ENCODE measurements at places on chromosomes 1 and 21.

DNA sequence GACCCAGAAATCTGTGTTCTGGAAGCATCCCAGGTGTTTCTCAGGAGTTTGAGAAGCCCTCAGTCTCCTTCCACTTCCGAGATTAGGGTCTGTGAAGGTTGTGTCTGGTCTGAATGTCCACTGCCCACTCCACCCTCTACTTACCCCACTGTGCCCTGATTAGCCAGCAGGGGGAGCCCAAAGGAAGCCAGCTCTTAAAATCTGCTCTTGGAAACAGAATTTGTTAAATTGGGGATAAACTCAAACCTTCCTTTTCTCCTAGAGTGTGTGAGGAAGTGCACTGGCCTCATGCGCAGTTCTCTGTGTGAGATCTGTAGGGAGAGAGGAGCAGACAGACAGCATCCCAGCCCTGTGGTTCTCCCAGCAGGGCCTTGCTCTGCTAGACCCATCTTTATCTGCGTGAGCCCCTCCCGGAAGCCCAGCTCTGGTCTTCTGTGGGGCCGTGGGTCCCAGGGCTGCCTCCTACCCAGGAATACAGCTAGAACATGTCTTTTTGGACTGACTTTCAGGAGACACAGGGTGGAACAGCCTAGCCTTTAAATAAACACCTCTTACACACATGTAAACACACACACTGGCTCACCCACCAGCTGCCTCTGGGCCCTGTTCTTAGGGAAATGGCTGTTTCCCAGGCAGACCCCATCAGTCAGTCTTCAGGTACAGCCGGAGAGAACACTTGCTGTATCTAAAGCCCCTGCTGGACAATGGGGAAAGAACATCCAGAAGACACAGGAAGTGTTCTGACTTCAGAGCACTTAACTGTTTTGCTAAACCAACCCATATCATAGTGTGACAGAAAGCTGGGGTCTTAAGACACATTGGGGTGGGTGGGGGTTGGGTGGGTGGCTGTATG is 52.2 kb downstream of the SMYD2 start:
- no peak for DNase-seq

DNA sequence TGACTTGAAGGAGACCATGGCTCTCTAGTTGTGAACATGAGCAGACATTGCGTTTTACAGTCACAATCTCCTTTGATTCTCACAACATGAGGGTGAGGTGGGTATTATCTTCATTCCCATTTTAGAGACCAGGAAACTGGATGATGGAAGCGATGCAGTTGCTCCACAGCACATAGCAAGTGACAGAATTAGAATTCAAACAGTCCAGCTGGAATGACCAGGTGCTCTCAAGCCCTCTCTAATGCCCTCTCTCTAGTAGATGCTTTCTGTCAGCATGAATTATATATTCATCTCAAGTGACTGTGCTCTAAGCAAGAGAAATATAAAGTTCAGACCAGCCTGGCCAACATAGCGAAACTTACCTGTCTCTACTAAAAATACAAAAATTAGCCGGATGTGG is 9.8 kb upstream of the KIF1B start:
- no peak for DNase-seq

GRCh38 chr1:198373376-198373775 is 167.1 kb downstream of the ATP6V1G3 start:
- no peak for DNase-seq

GRCh38 chr1:23343221-23344110 is 618 bp downstream of the HNRNPR start:
- no peak for DNase-seq

DNA sequence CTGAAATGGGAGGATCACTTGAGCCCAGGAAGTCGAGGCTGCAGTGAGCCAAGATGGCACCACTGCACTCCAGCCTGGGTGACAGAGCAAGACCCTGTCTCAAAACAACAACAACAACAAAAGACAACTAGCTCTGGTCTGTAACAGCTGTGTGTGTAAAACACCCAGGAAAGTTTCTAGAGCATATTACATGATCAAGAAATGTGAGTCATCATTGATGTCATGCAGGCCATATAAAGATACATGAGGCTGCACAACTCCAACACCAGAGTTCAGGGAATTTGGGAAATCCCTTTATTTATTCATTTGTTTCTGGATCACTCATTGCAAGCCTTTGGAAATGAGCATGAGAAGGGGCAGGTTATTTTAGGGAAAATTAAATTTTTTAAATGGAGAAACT is 50.3 kb upstream of the CTPS1 start:
- no peak for DNase-seq

- DNase-seq = no peak
These were observed 2.7 kb downstream of the SLX9 start for GRCh38 chr21:44942566-44942965.

Measured in CMK (cell line).